ENCODE measurements at places on chromosomes 12 and 14.

DNA sequence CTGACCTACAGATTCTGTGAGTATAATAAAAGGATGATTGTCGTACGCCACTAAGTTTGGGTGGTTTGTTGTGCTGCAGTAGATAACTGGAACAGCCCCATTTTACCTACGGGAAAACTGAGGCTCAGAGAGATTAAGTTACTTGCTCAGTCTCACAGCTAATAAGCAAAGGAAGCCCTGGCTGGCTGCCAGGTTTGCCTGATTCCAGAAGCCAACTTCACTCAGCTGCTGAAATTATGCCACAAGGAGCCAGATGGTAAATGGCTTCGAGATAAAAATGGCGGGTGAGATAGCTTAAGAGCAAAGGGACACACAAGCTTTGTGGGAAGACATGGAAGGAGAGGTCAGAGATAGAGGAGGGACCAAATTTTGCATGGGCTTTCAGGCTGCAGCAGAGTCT is 191.5 kb upstream of the NOS1 start:
- no peak for DNase-seq

GRCh38 chr12:79127271-79127751 is 262.7 kb downstream of the SYT1 start:
- DNase-seq = no peak

GRCh38 chr12:25504744-25505143 is 48.3 kb downstream of the LMNTD1 start:
- DNase-seq = no peak

DNA sequence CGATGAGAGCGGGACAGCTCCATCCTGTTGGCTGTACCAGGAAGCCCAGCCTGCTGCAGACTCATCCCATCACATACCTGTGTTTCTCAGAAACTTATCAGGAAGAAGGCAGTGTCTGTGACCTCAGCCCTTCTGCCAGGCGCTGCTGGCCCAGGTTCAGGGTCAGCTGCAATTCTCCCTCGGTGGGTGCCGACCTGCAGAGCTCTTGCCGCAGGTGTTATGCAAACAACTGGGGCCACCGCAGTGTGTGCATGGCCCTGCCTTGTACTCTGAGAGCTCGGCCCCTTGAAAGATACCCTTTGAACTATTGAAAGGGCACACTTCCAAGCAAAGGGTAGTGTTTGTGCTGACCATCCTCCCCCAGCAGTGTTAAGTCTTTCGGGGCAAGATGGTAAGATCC is 322.2 kb upstream of the DIO3 start:
- no peak for DNase-seq

DNA sequence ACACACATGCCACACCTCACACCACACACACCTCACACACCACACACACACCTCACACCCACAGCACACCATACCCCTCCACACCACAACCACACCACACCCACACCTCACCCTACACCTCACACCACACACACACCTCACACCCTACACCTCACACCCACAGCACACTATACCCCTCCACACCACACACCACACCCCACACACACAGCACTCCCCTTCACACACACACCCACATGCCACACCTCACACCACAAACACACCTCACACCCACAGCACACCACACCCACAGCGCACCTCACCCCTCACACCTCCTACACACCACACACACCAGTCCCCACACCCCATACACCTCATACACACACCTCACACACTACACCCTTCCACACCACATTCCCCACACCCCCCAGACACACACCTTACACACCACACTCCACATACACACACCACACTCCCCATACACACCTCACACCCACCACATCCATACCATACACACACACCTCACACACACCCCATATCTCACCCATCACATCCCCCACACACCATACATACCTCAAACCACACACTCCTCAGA is 80.0 kb downstream of the ACTN1 start:
- DNase-seq = no peak

GRCh38 chr12:6295094-6295811 is 15.2 kb upstream of the PLEKHG6 start:
- no peak for DNase-seq

GRCh38 chr12:116490471-116490870 is 68.7 kb upstream of the MAP1LC3B2 start:
- no peak for DNase-seq

GRCh38 chr12:85519163-85519562 is 239.1 kb downstream of the ALX1 start:
- no peak for DNase-seq

GRCh38 chr12:39813776-39814175 is 194.2 kb upstream of the ABCD2 start:
- DNase-seq = no peak
